ENCODE measurements at places on chromosomes 4 and X.

DNA sequence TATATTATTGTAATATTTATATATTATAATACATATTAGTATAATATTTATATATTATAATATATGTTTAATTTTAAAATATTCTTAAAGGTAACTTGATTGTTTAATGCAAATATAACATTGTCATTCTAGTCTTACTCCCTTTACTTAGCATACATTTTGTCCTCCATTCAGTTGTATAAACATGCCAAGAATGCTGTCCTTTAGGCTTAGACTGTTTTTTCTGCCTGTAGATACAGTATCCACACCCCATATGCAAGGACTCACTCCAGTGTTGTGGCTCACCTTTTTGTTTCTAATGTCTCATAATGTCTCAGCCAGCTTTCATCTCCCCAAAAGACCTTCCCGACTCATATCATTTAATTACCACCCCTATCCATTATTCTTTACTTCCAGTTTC lies 2110.0 kb downstream of the PCDH7 start:
- no peak for DNase-seq

DNA sequence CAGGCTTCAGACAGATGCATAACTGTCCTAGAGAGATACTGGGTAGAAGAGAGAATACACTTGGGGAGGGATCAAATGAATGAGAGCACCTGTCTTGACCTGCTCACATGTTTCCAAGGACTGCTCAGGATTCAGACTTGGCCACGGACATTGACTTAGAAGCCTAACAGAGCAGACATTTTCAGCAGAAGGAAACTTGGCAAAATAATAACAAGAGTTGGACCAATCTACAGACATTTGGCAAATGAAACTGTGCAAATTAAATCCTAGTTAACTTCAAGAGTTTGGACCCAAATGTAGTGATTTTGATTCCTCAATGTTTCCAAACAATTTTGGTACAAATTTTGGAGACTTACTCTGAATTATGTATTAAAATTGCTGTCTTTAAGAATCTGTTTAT lies 223.9 kb downstream of the CAMK2D start:
- no peak for DNase-seq

DNA sequence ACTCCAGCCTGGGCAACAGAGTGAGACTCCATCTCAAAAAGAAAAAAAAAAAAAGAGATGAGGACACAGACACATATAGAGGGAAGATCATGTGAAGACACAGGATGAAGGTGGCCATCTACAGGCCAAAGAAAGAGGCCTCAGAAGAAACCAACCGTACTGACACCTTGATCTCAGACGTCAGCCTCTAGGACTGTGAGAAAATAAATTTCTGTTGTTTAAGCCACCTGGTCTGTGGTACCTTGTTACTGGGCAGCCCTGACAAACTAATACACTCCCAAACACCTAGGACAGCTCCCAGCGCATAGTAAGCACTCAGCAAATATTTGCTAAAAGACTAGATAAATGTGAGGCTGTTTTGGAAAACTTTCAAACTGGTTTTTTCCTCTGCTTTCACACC lies 59.2 kb upstream of the SMIM10 start:
- no peak for DNase-seq

GRCh38 chr4:53453385-53453784 lies 75.9 kb downstream of the FIP1L1 start:
- no peak for DNase-seq

DNA sequence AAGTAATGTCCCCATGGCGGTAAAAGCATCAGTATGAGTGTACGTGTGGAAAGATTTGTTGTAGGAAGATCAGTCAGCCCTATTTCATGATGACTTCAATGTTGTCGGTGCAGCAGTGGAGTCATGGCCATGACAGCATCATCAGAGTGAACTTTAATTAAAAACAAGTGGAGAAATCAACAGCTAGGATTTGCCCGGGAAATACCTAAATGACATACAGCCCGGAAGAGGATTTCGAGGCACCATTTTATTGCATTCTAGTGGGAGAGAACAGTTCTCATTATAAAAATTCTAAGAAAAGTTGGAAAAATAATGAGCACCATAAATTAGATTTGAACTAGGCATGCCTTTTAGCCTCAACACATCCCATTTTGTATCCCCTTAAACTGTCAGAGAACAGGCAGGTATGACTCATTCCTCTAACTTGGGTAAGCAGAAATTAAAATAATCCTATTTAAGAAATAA lies 170.1 kb downstream of the SHROOM3 start:
- DNase-seq, result no peak

DNA sequence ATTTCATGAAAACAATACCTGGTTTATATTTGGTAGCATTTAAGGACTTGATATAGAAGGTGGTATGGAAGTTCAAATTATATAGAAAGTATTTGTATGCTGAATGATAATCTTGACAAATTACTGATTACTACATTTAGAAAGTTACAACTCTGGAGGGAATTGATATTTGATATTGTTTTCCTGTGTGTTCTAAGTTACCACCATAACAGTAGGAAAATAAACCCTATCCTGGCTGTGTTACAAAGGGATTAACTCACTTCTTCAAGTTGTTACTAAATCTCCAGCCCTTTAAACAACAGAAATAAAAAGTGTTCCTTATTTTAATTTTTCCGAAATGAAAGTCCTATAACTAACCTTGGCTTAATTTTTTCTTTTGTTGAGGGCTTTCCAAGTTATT lies 36.6 kb downstream of the FHL1 start:
- DNase-seq, result no peak

GRCh38 chr4:123229286-123229685 lies 167.3 kb upstream of the SPRY1 start:
- DNase-seq, result no peak

GRCh38 chr4:56728512-56728911 lies 47.4 kb upstream of the HOPX start:
- no peak for DNase-seq

- no peak for DNase-seq
These were observed 717 bp downstream of the EDA start for GRCh38 chrX:69616457-69617203.

DNA sequence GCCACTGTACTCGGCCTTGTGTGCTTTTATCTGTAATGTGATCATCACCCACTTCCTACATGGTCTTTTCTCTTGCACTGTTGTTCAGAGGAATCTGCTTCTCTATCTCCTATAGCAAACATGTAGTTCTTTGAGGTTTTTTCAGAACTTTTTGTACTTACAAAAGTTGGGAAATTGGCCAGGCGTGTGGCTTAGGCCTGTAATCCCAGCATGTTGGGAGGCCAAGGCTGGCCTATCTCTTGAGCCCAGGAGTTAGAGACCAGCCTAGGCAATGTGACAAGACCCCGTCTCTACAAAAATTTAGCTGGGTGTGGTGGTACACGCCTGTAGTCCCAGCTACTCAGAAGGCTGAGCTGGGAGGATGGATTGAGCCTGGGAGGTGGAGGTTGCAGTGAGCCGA lies 30.4 kb downstream of the TAF1 start:
- DNase-seq, result no peak

DNA sequence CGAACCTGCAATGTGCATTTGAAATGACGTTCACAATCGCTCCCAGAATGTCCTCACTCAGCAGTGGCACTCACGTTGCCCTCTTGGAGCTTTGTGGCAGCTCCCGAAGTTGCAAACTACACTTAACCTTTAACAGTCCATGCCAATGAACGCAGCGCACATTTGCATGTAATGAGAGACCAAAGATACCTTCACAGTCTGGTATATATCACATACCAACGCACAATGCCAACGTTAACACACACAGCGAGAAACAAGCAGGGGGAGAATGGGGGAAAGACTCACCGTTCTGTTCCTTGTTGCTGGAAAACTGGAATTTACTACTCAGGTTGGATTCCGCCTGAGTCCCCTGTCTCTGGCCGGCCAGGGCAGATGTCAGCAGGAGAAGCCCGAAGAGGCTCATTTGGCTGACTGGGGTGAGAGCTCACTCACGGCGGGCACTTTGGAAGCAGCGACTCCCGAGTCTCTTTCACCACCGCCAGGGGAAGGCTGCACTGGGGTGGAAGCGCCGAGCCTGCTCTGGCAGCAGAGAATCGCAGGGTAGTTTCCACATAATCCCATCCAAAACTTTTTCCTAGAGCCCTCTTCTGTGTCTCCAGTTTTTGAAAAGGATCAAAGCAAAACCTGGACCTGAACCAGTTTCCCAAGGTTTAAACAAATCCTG lies 966 bp downstream of the PDGFC start:
- DNase-seq, result no peak

GRCh38 chr4:145482209-145483037 lies 770 bp downstream of the SMAD1 start:
- DNase-seq, result peak; percentile 52

DNA sequence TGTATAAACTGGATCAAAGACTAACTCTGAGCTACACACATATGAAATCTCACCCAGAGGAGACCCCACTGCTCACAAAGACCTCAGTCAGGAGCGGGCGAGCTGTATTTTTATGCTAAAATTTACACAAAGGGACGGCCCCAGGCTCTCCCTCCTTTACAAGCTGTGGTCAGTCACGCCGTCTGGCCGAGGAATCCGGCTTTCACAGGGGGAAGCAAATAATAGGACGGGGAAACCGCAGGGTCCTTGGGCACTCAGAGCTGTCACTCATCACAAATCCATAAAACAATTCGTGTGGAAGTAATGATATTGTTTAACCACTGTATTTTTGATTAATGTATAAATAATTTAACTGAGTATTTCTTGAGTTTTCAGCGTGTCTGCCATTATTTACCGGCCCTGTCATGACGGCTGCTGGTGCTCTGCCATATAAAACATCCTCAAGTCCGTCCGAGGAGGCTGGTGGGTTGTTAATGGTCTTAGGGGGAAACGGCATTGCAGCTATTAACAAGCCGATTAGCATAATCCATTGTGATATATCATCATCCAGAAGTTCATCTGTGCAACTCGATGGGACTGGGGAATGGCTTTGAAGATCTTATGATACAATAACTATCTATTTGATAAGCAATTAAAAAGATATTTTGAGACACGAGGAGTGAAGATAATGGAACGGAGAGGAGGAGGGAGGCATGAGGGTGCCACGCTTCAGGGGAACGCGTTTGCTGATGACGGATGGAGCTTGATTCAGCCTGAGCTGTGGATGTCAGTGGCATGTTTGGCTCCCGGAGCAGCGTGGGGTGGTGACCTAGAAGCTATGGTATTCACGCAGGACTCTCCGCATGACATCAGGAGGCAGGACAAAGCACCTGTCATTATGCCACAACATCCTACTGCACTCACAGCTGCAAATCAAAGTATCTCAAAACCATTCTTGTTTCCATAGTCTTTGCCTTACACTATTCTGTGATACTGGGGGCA lies 150.9 kb downstream of the SHOX start:
- no peak for DNase-seq

GRCh38 chrX:103811858-103812257 lies 20.2 kb downstream of the RAB9B start:
- no peak for DNase-seq

GRCh38 chrX:3143043-3143799 lies 102.0 kb downstream of the ARSF start:
- DNase-seq, result no peak

GRCh38 chr4:186953599-186954260 lies 230.1 kb upstream of the FAT1 start:
- no peak for DNase-seq

GRCh38 chr4:85409251-85409650 lies 65.7 kb upstream of the ARHGAP24 start:
- no peak for DNase-seq

DNA sequence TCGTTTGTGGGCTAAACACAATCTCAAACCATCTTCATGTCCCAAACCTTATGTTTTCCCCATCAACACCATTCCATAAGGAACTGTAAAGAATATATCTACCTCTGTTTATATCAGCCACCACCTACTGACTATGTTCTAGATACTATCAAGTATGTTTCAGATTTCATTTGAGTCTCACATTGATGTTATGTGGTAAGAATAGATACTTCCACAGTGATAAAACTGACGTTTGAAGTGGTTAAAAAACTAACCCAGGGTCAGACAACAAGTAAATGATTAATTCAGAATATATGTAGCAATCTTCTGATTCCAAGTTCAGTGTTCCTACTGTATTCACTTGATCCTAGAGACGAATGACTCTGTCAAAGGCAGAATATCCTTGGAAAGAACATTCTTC lies 156.8 kb upstream of the RASGEF1B start:
- no peak for DNase-seq

DNA sequence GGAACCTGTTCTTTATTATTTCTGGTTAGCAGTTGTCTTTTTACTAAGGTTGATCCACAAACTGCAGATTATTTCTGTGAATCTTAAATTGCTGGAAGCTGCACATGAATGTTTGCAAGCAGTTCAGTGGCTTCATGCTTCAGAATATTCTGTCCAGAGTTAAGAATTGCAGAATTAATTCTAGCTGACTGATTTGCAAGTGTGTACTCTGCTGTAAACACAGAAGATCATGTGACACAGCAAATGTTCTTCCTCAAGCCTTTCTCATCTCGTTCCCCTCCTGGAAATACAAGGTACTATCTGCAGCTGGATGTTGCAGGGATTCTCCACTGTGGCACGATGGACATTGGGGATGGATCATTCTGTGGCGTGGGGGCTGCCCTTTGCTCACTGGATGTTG lies 16.8 kb upstream of the CLTRN start:
- no peak for DNase-seq

DNA sequence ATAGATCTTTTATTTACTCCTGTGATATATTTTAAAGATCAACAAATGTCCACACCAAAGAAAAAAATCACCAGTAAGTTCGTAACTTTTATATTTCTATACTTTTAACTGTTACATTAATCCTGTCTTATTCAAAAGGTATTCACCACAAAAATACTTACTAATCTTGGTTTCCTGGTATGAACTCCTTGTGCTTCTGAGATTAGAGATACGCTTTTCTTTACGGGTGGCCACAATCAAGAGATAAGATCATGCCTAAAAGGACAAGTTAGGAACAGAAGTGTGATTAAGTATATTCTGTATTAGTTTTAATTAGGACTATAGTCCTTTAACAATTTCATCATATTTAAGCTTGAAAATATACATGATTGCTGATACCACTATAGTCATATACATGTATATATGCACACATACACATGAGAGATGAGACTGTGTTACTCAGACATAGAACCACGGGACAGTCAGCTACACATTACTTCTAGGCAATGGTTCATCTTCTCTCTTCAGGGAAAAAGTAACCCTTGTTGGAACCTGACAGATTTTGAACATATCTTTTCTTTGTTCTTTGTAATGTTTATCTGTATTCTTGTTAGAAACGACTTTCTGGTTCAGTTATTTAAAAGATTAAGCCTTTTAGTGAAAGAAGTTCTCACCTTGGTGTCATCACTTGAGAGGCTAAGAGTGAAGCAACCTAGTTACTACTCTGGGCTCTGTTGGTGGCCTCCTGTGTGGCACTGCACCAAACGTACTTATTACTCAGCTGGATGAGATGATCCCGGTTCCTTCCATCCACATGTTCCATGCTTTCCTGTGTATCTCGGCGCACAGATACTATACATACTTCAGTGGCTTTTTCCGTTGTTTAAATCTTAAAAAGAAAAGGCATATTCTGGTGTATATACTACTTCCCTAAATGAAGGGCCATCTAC lies 146.1 kb downstream of the CBR4 start:
- no peak for DNase-seq

Measured in stimulated activated CD8-positive, alpha-beta memory T cell treated with anti-CD3 and anti-CD28 coated beads, Interleukin-7, amount 100 ng/mL, for 24 hours (primary cell).